ENCODE measurements at places on chromosomes 4 and X.

GRCh38 chr4:37603070-37603468 lies 83.1 kb downstream of the RELL1 start:
- peak; percentile 90 for DNase-seq

DNA sequence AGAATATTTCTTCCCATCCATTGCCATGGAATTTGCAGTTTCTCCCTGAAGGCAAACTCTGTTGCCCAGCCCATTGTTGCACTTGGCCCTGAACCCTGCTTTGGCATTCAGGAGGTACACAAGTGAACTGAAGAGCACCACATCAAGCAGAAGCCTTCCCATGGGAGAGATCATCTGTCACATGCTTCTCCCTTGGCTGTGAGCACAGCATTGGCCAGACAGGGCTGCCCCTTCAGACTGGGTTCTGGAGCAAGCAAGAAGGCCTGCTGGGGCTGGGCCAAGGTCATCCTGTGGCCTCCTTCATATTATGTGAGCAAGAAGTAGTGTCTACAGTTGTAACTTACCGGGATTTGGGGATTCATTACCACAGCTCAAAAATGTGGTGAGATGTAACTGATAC lies 22.7 kb downstream of the SCML1 start:
- DNase-seq = no peak

GRCh38 chr4:43316813-43317212 lies 424.3 kb downstream of the GRXCR1 start:
- DNase-seq = peak; percentile 33

DNA sequence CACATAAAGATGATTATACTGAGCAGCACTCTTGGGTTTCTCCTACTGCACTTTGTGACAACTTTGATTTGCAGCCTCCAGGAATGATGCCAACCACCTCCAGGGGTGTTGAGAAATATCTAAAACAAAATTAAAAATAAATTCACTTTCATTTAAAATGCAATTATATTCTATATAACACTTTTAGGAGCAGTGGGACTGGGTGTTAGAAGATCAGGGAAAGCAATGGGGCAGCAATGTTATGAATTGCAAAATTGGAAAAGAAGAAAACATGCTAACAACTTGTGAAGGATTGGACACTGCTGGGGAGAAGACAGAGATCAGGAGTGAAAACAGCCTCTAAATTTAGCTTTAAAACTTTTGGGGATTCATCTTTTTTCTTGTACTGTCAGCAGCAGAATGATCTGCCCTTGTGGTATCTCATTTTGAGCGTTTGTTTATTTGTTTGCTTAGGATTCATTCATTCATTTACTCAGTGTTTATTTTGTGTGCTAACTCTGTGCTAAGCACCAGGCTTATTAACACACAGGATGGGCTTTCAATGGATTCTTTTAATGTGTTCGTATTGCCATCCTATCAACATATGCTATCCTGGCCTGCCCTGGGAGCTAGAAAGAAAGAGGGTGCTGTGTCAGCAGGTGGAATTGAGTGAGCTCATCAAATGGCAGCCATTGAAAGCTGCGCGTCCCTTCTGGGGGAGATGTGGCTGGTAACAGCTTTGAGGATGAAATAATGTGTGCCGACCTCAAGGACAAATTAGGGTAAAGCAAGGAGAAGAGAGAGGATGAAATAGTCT lies 96.5 kb downstream of the FRMPD4 start:
- no peak for DNase-seq

- no peak for DNase-seq
These were observed 229.3 kb upstream of the NEIL3 start for GRCh38 chr4:177080388-177080787.

DNA sequence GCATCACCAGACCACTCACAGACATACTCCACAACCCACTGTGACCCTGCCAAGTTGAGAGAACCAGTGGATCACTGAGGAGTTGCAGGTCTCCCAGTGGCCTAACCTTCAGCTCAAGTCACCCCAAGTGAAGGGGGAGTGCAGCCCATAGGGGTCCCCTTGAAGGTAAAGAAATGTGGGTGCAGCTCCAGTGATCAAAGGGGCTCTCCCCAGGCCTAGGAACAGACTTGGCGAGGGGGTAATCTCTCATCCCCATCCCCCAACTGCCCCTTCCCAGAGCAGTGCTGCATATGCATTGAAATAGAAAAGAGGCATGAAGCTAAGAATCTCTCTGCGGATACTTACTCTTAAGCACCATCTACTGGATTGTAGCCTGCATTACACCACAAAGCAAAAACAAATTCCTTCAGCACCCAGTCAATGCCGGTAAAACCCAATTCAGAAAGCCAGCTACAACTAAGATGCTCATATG lies 27.0 kb downstream of the MAGEE1 start:
- peak; percentile 0 for DNase-seq

DNA sequence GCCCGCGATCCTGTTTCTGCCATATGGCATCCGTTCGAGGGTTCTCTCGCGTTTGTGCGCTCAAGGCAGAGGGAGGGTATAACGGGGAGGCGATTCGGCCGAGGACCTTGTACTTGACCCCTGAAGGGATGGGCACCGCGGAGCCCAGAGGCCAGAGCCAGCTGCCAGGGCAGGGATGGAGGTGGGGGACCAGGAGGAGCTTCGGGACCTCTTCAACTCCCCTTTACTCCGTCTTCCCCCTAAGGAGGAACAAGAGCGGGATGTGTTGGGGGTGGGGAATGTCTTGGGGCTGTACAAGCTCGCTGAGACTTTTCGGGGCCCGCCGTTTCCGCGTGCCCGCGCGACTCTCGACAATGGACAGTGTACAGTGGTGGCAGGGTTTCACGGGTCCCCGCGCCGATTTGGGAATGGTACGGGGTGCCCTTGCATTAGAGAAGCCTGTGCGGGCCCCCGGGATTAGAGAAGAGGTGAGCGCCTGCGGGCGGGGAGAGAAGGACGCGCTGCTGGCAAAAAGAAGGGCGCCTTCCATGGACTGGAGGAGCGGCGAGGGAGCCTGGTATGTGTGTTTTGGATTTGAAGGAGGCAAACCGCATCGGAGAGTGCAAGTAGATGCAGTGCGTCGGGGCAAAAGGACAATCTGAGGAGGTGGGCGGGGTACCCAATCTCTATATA lies 760 bp downstream of the UGT8 start:
- peak; percentile 29 for DNase-seq

GRCh38 chr4:145295547-145295946 lies 115.2 kb upstream of the OTUD4 start:
- no peak for DNase-seq

DNA sequence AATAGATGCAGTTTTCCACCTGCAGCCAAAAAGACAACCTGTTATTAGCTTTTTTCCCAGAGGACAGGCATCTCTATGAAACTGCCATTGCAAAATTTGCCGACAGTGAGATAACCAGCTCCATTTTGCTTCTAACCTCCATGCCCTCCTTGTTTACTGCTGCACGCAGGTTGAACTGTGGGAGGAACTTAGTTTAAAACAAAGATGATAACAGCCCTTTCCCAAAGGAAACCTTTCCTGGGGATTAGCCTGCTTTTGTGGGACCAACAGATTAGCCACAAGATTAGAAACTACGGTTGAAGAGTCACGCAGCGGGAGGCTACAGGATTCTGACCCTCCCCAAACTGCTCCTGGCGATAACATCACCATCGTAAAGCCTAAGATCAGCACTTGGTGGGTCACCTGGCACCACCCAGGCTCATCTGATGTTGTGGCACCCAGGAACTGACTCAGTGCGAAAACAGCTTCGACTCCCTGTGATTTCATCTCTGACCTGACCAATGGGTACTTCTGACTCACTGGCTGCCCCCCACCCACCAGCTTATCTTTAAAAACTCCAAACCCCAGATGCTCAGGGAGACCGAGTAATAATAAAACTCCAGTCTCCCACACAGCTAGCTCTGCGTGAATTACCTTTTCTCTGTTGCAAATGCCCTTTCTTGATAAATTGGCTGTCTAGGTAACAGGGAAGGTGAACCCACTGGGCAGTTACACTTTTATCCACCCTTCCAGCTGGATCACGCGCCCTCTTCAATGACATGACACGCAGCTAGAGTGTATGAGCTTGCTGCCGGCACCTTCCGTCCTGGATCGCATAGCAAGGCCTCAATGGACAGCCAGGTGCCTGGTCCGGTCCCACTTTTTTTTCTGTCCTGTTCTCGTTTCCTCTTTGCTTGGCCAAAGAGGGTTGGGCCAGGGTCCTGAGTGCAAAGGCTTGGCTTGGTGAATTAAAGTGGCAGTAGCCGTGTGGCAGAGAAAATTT lies 27.2 kb downstream of the NOP14 start:
- DNase-seq = no peak

DNA sequence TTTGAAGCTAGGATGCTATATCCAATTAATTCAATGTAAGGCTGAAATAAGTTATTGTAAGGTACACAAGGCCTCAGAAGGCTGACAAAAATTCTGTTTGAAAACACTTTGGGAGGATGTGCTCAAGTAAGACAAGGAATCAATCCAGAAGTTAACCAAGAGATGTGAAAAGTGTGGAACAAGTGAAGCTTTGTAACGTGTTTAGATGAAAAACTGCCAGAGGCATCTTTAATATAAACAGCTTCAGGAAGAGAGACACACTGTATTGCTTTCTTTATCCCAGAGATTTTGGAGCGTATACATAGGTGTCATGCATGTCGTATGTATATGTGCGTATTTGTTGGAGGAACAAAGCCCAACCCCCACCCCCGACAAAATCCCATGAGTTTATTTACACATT lies 28.3 kb upstream of the YTHDC1 start:
- no peak for DNase-seq

- no peak for DNase-seq
These were observed 39.3 kb upstream of the WWC2 start for GRCh38 chr4:183059797-183060196.

- DNase-seq = no peak
These were observed 120.8 kb upstream of the MAGEA10 start for GRCh38 chrX:152259150-152259549.

Measured in foreskin fibroblast (primary cell).